B cell (primary cell): ENCODE measurements at places on chromosomes 5 and 9. TPM values are rescaled to one million over a fixed set of nuclear protein-coding genes. Genes with fewer than 3 reads are reported as not detected.

Gene EDIL3
- not detected in 2 replicates for total RNA-seq

Gene SPACA9
- total RNA-seq, result 2.4 and 2.8 TPM in 2 replicates

DNA sequence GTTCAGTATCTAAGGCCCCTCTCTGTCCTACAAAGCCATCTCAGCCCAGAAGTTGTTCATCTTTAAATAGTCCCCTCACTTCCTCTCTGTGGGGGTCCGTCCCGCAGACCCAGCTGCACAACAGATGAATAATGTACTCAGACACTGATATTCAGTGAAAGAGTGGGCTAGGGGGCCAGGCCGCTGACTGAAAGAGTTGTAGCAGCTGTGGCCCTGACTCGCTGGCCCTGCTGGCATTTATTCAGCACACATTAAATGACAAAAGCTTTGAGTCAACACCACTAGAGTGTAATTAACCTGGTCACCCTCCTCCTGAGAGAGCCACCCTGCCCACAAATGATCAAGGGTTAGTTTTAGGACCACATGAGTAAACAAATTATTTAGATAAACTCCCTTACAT lies 76.3 kb downstream of the MED10 start:
- H3K27me3 ChIP-seq, result no peaks in the 10 kb centered on the region
- H3K4me3 ChIP-seq, result no peak overlapping the region
- DNase-seq, result no peak
- no peak overlapping the region for H3K27ac ChIP-seq

- H3K36me3 ChIP-seq, result no peaks in the 10 kb centered on the region
- no peak overlapping the region for H3K4me3 ChIP-seq
- no peak for DNase-seq
- H3K4me1 ChIP-seq, result no peaks in the 10 kb centered on the region
- no peak overlapping the region for H3K27ac ChIP-seq
These were observed 15.2 kb upstream of the TAL2 start for GRCh38 chr9:105646879-105647594.

Gene ITGA2
- total RNA-seq, result not detected in 2 replicates

DNA sequence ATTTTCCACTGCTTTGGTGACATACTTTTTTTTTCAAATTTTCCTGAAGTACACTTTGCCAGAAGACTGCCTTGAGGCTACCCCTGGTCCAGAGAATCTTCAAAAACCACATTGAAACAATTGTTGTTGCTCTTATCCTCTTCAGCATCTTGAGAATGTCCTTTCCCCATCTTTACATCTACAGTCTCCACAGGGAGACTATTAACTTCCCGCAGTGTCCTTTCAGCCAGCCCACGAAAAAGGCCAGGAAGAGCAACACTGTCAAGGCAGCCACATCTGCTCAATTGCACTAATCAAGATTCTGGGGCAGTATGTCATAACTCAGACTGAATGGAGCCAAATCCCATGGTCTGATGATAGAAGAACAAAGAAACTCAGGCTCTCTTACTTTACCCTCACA lies 148.3 kb downstream of the ENC1 start:
- no peak overlapping the region for H3K27ac ChIP-seq
- H3K36me3 ChIP-seq, result no peaks in the 10 kb centered on the region
- peaks cover 10% of the 10 kb centered on the region for H3K27me3 ChIP-seq
- H3K4me3 ChIP-seq, result no peak overlapping the region
- H3K4me1 ChIP-seq, result peaks cover 18% of the 10 kb centered on the region

Gene PCDHAC1
- total RNA-seq, result not detected in 2 replicates

Gene HAUS6
- 13.5 and 14.6 TPM in 2 replicates for total RNA-seq

Gene TAF11L10
- not detected in 2 replicates for total RNA-seq

- no peak overlapping the region for H3K27ac ChIP-seq
- no peak overlapping the region for H3K4me3 ChIP-seq
- DNase-seq, result no peak
- H3K4me1 ChIP-seq, result no peaks in the 10 kb centered on the region
- no peaks in the 10 kb centered on the region for H3K27me3 ChIP-seq
These were observed 61.1 kb downstream of the COL23A1 start for GRCh38 chr5:178529080-178529479.

DNA sequence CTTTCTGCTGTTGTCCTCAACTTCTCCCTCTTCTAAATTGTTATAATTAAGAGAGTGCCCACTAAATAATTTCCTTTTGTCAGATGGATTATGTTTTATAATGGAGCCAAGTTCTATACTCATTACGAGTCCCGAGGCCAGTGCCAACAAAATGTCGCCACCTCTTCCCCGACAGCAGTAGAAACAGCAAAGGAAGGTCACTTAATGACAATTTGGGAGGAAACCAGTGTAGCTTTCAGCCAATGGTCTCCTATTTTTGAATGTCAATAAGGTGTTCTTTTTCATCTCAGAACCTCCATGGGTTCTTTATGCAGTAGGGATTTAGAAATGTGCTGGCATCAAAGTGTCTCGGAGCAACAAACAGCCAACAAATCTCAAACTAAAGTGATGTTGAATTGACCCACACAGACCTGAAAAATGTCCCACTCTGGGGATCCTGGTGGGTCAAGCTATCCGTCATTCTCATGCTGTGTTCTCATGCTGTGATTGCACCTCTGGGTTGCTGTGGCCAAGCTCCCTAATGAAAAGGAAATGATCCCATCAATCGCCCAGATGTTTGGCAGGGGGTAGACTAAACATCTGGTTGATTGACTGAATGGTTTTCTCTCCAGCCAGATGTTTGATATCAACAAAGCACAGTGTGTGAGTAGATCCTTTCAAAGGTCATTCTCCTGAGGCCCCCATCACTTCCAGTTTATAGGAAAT lies 291.9 kb downstream of the DMAC1 start:
- no peak for DNase-seq
- no peak overlapping the region for H3K27ac ChIP-seq
- H3K27me3 ChIP-seq, result no peaks in the 10 kb centered on the region
- H3K4me1 ChIP-seq, result no peaks in the 10 kb centered on the region
- H3K36me3 ChIP-seq, result no peaks in the 10 kb centered on the region

- DNase-seq, result no peak
- H3K4me1 ChIP-seq, result no peaks in the 10 kb centered on the region
- no peaks in the 10 kb centered on the region for H3K36me3 ChIP-seq
- H3K4me3 ChIP-seq, result no peak overlapping the region
- H3K27ac ChIP-seq, result no peak overlapping the region
These were observed 128.5 kb downstream of the CHSY3 start for GRCh38 chr5:130032807-130033206.

GRCh38 chr5:157559301-157559700 lies 16.3 kb downstream of the ADAM19 start:
- no peaks in the 10 kb centered on the region for H3K27me3 ChIP-seq
- no peak overlapping the region for H3K4me3 ChIP-seq
- DNase-seq, result no peak
- peaks cover 95% of the 10 kb centered on the region for H3K4me1 ChIP-seq

DNA sequence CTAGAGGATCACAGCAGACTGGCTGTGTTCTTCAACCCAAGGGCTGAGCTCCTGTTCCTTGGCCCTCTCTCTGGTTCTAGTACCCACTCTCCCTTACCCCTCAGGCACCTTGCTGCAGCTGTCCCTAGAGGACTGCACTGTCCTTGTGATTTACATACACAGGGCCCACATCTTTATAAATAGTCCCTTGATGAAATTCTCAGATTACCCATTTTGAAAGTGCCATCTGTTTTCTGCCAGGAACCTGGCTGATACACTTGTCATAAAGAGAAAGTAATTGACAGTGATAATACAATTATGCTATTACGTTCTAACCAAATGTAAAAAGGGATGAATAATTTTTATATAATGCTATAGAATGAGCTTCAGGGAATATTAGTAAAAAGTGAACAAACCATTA lies 16.5 kb upstream of the SPARC start:
- no peak overlapping the region for H3K4me3 ChIP-seq
- DNase-seq, result no peak
- H3K27ac ChIP-seq, result no peak overlapping the region
- no peaks in the 10 kb centered on the region for H3K36me3 ChIP-seq
- H3K27me3 ChIP-seq, result no peaks in the 10 kb centered on the region

Gene NR2F1-AS1
- total RNA-seq, result not detected in 2 replicates

- no peak overlapping the region for H3K27ac ChIP-seq
- H3K4me1 ChIP-seq, result no peaks in the 10 kb centered on the region
- no peak overlapping the region for H3K4me3 ChIP-seq
- no peak for DNase-seq
These were observed 176.0 kb upstream of the FREM1 start for GRCh38 chr9:15086156-15086763.
